ENCODE measurements at places on chromosomes 16 and 17. TPM values are rescaled to one million over a fixed set of nuclear protein-coding genes. Genes with fewer than 3 reads are reported as not detected.
A peak's percentile ranks its signal among the peaks of the same experiment; 100 is the strongest.

DNA sequence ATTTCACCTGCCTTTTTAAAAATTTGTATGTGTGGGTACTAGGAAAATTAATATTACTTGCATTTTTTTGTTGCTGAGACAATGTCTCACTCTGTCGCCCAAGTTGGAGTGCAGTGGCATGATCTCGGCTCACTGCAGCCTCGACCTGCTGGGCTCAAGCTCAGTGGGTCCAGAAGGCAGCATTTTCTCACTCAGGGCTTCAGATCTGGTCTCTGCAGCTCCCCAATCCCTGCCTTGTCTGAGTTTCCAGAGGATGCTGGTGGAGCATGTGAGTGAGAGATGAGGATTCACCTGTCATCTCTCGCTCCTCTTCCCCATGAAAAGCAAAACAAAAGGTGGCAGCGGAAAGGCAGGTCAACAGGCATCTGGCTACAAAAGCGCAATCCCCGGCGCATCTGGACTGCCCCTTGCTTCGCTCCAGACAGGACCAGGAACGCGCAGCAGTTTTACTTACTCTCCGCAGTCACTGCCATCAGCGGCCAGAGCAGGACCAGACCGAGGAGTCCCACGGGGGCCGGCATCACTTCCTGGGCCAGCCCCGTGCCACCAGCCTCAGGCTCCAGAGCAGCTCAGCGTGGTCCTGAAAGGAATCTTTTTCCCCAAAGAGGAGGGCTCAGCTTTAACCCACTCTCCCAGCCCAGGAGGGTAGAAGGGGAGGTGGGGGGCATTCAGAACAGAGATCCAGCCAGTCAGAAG, 59.9 kb downstream of the LITAF start:
- no peak for DNase-seq

- DNase-seq, result no peak
Observed at GRCh38 chr17:56739376-56739775, 94.3 kb downstream of the C17orf67 start.

GRCh38 chr17:37373530-37374159, 2.1 kb upstream of the C17orf78 start:
- DNase-seq, result peak; percentile 67

DNA sequence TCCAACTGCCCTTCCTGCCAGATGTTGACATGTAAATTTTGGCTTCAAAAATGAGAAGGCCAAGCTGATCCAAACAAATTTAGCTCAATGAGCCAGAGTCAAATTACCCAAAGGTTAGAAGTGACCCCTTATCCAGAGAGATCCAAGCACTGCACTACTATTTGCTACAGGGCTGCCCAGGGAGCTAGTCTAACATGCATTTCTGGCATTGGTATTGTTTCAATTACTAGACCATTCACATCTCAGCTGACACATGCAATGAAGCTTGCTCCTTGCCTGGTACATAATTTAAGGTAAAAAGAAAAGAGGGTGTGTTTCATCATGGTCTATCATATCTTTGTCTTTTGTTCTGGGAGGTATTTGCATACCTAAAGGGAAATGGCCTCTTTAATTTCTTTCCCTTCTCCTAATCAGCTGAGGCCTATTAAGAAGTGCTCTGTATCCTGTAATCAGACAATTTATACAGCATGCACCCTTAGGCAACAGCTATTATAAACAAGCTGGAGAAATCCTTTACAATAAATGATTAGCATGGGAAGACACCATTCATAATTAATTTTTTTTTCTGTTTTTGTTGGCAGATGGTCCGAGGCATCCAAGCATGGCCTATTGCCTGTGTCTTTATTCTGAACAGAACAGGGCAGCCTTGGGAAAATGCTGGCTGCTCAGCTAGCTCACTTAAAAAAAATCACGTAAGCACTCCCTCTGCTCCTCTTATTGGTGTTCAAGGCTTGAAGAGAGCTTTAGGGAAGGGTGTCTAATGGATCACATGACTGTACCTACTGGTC, 161.5 kb upstream of the SALL1 start:
- no peak for DNase-seq

GRCh38 chr16:54519161-54519695, 232.6 kb upstream of the IRX3 start:
- DNase-seq, result no peak

DNA sequence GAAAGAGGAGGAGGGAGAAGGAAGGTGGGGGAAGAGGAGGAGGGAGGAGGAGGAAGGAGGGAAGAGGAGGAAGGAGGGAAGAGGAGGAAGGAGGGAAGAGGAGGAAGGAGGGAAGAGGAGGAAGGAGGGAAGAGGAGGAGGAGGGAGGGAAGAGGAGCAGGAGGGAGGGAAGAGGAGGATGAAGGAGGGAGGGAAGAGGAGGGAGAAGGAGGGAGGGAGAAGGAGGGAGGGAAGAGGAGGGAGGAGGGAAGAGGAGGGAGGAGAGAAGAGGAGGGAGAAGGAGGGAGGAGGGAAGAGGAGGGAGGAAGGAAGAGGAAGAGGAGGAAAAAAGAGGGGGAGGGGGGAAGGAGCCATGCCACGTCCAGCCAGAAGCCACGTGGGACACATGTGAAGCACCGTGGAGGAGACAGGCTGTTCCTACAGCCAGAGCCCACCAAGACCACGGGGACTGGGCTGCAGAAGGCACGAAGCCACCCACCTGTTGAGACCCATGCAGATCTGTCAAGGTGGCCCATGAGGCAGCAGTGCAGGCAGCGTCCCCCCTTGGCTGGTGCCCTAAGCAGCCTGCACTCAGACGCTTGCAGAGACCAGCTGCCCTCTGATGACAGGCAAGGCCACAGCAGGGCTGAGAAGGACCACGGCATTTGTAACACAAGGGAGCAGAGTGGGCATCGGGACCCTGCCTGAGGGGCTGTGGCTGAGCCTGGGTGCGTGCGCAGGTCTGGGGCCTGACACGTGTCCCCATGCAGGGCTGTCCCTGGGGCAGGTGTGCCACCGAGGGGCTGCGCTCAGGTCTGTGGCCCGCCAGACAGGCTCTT, 10.3 kb downstream of the NDUFAF8 start:
- DNase-seq, result no peak

DNA sequence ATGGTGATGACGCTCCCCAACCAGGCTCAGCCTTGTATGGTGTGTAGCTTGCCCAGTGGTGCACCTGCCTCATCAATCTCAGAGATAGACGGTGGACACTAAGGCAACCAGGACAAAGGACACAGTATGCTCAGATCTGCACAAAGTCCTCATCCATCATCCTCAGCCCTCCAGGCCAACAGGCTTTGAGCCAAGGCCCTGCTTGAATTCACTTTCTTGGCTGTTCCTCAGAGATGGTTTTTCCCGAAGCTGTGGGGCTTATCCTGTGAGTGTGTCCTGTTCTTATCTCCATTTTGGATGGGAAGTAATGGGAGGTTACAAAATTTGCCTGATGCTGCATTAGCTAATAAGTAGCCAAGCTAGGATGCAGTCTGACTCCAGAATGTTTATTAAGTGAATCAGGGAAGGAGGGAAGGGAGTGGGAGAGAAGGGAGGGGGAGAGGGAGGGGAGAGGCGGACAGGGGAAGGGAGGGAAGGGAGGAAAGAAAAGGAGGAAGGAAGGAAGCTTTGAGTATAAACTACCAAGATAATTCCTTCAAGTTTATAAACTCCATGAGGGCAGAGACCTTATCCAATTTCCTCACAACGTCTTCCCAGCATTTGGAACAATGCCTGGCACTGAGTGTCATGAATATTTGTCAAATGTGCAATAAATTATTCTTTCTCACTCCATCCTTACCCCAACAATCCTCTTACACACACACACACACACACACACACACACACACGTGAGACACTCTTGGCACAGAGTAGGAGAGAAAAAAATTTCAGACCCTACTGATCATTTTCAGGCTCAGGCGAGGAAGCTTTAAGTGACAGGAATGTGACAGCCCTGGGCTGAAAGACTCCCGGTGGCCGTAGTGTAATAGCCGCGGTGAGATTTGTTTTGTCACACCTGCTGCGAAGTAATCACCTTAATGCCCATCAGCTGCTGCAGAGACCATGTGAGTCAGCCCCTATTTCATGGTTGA, 84.3 kb downstream of the BMERB1 start:
- DNase-seq, result peak; percentile 53

DNA sequence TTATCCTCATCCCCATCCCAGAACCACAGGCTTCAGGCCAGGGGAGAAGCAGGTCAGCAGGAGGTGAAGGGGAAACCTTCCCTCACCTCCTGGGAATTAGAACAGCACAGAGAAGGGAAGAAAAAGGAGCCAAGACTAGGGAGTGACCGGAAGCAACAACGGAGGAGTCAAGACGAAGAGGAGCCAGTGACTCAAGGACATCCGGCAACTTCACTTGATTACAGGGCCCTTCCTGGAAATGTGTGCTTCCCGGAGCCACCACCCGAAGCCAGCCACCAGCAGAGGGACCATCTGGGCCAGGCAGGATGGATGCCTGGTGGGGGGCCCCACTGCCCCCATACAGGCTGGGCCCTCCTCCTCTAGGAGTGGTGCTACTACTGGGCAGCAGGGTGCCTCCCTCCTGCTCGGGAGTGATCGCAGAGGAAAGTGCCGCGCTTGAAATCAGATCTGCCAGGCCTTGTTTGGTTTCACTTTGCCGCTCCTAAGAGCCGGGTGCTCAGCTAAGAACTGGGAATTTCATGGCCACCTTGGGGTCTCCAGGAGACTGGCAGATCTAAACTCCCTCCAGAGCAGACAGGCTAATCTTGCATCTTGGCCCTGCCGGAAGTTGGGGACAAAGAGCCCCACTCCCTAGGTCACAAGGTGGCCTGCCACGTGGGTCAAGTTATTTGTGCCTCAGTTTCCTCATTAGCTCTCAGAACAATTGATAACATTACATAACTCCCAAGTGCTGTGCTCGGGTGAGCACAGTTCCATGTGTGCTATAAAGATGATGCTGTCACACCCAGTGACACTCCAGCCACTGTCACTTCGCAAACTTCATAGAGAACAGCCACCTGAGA, 6.6 kb downstream of the CDC42EP4 start:
- peak; percentile 80 for DNase-seq

DNA sequence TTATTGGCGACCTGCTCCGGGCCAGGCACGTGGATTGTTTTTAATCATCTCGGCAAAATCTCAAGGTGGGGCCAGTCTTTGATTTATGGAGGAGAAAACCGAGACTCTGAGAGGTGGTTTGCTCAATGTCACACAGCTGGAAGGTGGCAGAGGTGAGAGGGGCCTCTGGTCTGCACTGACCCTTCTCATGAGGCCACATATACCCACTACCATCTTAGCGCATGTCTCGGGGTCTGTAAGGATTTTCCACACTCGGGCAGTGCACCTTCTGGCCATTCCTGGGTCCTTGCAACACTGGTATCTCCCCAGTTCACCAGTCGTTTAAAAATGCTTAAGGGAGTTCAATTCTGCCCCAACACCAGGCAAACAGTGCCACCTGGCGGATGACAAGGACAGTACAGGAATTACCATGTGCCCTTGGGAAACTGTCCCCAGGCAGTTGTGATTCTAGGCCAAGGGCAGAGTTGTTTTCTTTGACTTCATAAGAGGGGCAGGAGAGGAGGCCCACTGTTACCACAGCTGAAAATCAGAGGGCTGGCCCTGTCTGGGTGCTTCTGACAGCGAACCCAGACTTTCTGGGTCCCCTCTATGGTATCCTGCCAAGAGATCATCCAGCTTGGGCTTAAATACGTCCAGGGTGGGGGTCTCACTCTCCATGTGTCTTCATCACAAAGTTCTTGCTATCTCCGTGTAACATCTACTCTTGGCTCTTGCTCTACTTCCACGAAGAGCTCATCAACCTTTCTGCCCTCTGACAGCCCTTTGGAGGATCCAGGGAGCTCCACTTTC, 39.4 kb upstream of the RAI1 start:
- peak; percentile 84 for DNase-seq

Gene PYY
- not detected for total RNA-seq

Gene MYH8
- total RNA-seq, result not detected

Gene CEP295NL
- total RNA-seq, result 5.2 TPM

Gene PRCD
- 11.5 TPM for total RNA-seq
